Sigmoid colon (tissue), 7 donors: ENCODE measurements at places on chromosomes 1 and 21. TPM values are rescaled to one million over a fixed set of nuclear protein-coding genes. Genes with fewer than 3 reads are reported as not detected.
A peak's percentile ranks its signal among the peaks of the same experiment; 100 is the strongest.

DNA sequence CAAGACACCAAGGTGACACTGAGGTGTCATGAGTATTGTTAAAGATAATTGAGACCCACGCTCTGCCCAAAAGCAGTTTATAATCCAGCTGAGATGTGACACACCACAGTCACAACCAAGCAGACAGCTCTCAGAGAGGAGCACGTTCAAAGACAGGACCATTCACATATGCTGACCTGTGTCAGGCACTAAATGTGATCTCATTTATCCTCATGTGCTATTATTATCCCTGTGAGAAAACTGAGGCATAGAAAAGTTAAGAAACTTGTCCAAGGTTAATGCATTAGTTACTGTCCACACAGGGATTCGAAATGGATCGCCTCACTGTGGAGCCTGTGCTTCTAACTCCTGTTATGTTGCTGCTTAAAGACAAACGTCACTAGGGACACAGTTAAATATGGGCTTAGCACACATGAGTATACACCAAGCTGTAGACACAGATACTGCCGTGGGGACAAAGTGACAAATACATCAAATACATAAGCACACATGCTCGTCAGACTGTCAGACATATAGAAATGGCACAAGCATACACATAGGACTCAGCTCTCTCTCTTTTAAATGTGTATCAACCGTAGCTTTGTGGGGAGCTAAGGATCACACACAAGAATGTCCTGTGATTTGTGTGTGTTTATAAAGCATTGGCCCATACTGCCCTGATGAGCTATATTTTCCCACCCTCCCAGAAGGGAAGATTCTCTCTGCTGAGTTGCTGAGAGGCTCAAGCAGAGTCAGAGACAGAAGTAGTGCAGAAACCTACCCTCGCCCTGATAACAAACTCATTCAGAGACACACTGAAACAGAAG, 3.5 kb upstream of the IGSF8 start:
- no peak for DNase-seq

- DNase-seq: no peak
These were observed 37.4 kb downstream of the TMCO4 start for GRCh38 chr1:19762175-19762779.

DNA sequence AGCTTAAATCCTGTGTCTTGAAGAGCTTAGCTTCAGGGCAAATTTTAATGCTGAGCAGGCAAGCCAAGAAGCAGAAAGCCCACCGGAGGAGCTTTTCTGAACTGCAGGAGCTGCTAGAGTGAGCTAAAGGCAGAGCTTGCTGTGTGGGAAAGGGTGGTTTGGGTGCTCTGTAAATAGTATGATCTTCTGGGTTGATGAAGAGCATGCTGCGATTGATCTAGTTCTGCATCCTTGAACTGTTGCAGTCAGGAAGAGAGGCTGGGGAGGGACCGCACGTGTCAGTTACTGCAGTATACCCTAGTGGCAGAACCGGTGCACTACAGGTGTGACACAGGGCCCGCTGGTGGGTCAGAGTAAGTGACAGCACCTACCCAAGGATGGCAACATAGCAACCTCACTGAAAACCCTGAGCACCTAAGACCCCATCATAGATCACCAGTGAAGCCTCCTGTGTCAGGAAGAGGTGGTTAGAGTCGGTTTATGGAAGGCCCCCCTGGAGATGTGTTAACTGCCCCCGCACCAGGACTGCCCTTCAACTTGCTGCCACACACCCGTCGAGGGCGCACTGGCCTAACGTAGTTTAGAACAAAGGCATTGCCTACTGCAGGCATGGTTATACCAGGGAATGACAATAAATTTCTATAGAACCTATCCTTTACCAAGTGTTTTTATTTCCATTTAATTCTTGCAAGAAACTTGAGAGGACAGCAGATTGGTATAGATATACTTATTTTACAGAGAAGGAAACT, 146.0 kb upstream of the KIAA0040 start:
- DNase-seq: no peak

GRCh38 chr21:34852448-34852847, 183.7 kb downstream of the CLIC6 start:
- no peak for DNase-seq

GRCh38 chr1:248696261-248696660, 6.3 kb downstream of the OR14I1 start:
- no peak for DNase-seq

- DNase-seq: no peak
These were observed 12.9 kb downstream of the MTR start for GRCh38 chr1:236808005-236808404.

GRCh38 chr1:45552331-45552730, 1.7 kb downstream of the AKR1A1 start:
- DNase-seq: peak; percentile 67

DNA sequence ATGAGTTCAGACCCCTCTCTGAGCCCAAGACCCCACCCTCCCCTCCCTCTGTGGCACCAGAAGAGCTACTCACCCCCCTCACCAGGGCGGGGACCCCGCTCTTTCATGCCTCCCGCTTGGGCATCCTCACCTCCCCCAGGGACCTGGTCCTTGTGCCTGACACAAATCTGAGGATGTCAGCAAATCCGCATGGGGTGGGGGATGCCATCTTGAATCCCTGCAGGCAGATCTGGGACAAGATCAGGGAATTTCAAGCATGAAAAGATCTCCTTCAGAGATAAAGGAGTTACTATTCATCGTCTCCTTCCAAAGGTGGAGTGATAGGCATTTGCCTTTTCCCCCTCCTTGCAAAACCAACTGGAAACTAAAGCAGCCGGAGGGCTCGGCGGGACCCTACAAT, 81.1 kb downstream of the DISP3 start:
- DNase-seq: no peak

DNA sequence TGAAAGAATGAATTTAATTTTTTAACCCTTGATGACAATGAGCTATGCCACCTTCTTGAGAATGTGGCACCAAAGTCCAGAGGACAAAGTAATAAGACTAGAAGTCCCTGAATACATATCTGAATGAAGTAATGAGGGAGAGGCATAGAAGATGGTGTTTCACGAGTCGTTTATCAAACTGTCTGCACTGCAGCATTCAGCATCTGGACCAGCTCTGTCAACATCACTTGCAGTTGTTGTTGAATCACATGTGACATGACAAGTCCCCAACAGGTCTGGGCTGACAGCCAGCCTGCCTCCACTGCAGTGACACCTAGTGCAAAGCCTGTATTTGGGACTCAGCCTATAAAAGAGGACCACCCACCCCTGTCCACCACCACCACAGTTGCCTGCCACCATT, 17.3 kb upstream of the GALNT2 start:
- DNase-seq: no peak

DNA sequence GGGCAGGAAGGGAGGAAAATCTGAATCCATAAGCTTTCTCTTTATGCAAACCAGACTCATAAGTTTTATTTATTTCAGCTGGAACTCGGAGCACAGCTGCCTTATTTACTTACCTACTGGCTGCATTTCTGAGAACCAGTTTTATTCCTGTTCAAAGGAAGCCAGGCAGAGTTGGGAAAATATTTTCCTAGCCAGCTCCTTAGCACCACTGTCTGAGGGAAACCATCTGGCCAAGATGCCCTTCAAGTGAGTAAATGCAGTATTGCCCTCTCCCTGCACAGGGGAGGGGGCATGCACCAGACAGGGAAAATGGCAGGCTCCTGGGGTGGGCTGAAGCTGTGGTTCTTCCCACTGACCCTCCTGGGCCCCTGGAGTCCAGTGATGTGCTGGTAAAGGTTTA, 28.9 kb upstream of the FMOD start:
- no peak for DNase-seq

DNA sequence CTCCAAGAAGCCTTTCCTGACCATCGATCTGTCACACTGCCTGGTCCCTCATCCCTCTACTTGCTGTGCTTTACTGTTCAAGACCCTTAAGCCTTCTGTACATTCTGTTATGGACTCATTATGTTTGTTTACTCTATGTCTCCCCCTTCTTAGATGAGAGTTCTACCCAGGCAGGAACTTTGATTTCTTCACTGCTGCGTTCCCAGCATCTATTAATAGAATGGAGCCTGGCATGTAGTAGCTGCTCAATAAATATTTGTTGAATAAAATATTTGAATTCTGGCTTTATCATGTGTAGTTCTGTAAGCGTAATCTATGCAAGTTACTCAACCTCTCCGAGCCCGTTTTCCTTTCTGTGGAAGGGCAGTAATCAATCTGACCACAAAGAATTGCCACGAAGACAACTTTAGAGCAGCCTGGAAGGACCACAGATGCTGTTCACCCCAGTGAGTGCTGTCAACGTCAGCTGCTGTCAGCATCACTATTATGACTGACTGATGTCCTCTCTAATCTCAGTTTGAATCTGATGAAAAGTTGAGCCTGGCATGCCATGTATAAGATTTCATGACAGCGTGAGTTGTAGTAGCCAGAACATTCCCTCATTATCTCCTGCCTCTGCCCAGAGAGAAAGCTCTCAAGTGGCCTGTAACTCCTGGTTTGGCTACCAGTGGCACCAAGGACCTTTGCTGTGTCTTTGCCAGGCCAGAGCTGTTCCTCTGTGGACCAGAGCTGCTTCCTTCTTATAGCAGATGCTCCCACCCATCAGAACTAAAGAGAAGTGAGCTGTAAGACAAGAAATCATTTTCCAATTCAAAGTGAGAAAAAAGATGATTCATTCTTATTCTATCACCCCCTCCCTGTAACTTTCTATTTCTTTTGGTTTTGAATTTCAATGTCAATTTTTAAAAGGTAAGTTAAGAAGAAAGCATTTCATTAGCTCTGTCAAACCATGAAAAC, 94.5 kb downstream of the PRDM2 start:
- no peak for DNase-seq

GRCh38 chr1:218510153-218510772, 165.1 kb downstream of the TGFB2 start:
- no peak for DNase-seq

DNA sequence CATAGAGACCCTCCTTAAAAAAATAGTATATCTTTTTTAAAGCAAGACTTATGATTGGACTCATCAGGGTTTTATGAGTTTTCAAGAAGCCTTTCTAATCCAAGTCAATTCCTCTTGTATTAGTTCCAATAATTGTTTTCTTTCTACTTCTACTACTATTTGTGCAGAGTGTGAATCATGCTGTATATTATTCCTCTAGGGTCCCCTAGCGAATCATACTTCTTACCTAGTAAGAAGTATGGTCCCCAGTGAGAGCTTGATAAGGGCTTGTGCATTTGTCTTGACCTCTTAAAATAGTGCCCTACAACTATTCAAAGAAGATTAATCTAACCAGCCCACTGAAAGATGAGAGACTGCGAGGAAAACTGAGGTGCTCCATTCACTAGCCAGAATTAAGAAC, 715.7 kb upstream of the ZP4 start:
- DNase-seq: no peak

DNA sequence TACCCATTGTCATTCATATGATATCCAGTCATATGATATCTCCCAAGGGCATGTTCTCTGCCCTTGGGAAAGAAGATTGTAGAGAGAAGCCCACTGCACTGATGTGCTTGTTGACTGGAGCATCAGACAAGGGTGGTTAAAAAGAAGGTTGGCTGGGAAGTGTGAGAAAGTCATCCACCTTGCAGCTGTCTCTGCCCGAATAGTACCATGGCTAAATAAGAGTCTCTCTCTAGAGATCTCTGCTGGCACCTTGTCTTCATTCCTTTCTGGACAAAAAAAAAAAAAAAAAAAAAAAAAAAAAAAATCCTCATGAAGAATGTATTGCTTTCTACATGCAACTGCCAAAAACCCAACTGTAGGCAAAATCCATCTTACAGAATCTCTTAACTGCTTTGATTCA, 349.7 kb upstream of the ESRRG start:
- DNase-seq: no peak

GRCh38 chr21:29718081-29718815, 221.5 kb downstream of the GRIK1 start:
- DNase-seq: no peak

GRCh38 chr1:243438815-243439214, 183.0 kb downstream of the SDCCAG8 start:
- no peak for DNase-seq

GRCh38 chr1:235416662-235417049, 49.4 kb downstream of the TBCE start:
- DNase-seq: no peak

- DNase-seq: no peak
These were observed 256.3 kb upstream of the DUSP10 start for GRCh38 chr1:221998186-221998612.

The ZNF362 gene
- total RNA-seq: 15.7 TPM

The PRR9 gene
- total RNA-seq: not detected

The GJA4 gene
- 6.1 TPM for total RNA-seq

The DENND2C gene
- total RNA-seq: 1.9 TPM

The FAM110D gene
- 1.1 TPM for total RNA-seq

The LRRC8B gene
- total RNA-seq: 5.7 TPM

The POLR3GL gene
- total RNA-seq: 25.8 TPM

The CASZ1 gene
- total RNA-seq: 26.5 TPM

The SH3BGR gene
- 32.7 TPM for total RNA-seq

The CCDC17 gene
- 0.82 TPM for total RNA-seq

The ATP5IF1 gene
- 167 TPM for total RNA-seq

The PEAR1 gene
- total RNA-seq: 6.9 TPM
